ENCODE measurements at places on chromosomes 6 and 20. TPM values are rescaled to one million over a fixed set of nuclear protein-coding genes. Genes with fewer than 3 reads are reported as not detected.

Gene HDGFL1
- total RNA-seq: not detected

Gene DACT2
- not detected for total RNA-seq

Gene HLA-DPB1
- 20.8 TPM for total RNA-seq

GRCh38 chr20:62063315-62063980, 2.2 kb downstream of the TAF4 start:
- H3K36me3 ChIP-seq: no peaks in the 10 kb centered on the region
- no peak for DNase-seq
- H3K4me1 ChIP-seq: peaks cover 44% of the 10 kb centered on the region
- H3K27me3 ChIP-seq: no peaks in the 10 kb centered on the region
- H3K27ac ChIP-seq: no peak overlapping the region
- H3K4me3 ChIP-seq: no peak overlapping the region

GRCh38 chr6:155881826-155882526, 426.3 kb upstream of the NOX3 start:
- no peak for DNase-seq
- H3K27ac ChIP-seq: no peak overlapping the region
- no peaks in the 10 kb centered on the region for H3K27me3 ChIP-seq
- H3K36me3 ChIP-seq: no peaks in the 10 kb centered on the region

DNA sequence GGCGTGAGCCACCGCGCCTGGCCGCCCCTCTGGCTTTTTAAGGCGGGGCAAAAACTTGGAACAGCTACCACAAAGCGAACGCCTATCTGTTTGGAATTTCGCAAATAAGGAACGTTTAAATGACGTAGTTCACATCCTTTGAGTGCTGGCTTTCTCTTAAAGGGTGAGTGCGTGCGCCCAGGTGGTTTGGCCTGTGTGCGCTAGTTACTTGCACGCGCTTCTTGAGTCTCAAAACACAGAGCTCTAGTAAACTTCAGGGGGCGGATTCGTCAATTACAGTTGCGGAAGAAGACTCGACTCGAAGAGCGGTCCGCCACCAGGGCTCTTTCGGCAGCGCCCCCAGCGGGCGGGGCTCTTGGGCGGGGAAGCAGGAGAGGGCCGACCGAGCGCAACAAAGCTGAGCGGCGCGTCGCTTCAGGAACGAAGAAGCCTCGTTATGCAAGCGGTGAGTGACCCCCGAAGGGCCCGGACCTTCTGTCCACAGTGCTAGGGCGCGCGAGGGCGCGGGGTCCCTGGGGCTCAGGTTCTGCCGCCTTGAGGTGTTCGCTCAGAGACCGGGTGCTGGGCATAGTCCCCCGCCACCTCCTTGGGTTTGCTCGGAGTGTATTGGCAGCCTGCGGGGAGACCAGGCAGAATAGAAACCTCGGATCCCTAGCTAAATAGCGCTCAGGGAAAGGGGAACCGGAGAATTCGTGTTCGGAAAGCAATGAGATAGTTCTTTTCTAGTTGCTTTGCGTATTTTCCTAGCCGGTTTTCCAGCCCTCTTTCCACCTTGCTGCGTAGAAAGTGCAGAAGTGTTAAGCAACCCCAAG, at the start of gene SYCP2L:
SYCP2L (plus strand) TSS at position 362 of the 812 bp plus-strand sequence; CDS start at position 437, 75 bp downstream.
- H3K27me3 ChIP-seq: peaks cover 5% of the 10 kb centered on the region
- H3K4me3 ChIP-seq: no peak within 1 kb of the TSS
- DNase-seq: peak; percentile 1
- no peaks in the 10 kb centered on the region for H3K4me1 ChIP-seq

- no peak overlapping the region for H3K27ac ChIP-seq
- no peaks in the 10 kb centered on the region for H3K27me3 ChIP-seq
- DNase-seq: no peak
- H3K36me3 ChIP-seq: no peaks in the 10 kb centered on the region
Observed at GRCh38 chr6:135251498-135252441, 70.7 kb downstream of the MYB start.

DNA sequence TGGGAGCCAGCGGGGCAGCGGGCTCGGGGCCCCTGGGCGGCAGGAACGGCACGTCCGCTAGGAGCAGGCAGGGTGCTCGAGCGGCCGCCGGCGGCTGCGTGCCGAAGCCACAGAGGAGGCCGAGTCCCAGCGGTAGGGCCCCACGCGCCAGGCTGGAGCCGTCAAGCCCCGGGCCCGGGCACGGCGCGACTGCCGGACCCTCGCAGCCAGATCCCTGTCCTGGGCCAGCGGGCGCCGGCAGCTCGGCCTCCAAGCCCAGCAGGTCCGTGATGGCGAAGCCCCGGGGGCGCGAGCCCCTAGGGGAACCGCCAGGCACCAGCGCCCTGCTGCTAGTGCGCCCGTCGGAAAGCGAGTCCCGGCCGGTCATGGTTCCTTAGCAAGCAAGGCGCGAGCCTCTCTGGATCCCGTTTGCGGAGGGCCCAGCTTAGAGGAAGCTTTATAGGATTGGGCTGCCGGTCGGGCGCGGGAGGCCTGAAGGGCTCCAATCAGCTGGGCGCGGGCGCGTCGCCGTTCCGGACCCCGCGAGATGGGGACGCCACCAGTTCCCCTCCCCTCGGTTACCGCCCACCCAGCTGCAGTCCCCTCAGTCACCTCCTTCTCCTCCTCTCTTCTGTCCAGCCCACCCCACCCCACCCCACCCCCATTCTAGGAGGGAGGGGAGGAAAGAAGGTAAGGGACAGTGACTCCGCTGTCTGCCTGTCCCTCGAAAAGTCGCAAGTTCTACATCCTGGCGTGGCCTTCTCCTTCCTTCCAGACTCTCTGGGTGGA, at the start of gene VSX1:
VSX1 (minus strand) TSS at position 412 of the 768 bp plus-strand sequence; CDS start at position 367, 45 bp downstream.
- no peak for DNase-seq
- no peak within 1 kb of the TSS for H3K4me3 ChIP-seq
- no peak within 1 kb of the TSS for H3K27ac ChIP-seq

GRCh38 chr6:85828973-85829372, 186.3 kb upstream of the SYNCRIP start:
- H3K36me3 ChIP-seq: no peaks in the 10 kb centered on the region
- H3K27ac ChIP-seq: no peak overlapping the region
- no peak overlapping the region for H3K4me3 ChIP-seq

DNA sequence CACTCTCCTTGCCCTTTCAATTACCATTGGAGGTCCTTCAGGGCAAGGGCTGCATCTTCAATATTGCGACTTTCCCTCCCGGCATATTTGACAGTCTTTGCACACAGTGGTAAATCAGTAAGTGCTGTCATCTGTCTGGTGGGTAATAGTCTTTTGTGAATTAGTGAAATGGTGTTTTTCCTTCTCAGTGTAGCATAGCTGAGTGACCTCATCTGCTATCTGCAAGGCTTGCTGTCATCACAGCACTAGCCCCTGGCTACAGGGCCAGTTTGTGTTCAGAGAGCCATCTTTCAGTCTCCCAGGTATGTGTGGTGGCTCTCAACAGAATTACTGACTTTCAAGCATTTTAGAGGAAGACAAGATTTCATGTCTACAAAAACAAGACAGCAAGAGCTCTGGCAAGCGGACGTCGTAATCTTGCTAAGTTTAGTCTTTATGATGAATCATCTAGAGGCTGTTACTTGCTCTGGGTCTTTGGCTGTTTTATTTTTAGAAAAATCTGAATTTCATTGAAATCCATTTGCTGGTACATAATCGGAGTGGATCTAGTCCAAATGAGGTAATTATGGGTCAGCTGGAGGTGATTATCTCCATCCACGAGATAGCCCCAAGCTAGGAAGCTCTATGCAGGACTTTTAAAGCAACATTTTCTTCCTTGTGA, 528.9 kb downstream of the EPM2A start:
- no peaks in the 10 kb centered on the region for H3K4me1 ChIP-seq
- no peak overlapping the region for H3K27ac ChIP-seq
- H3K4me3 ChIP-seq: no peak overlapping the region
- peaks cover 5% of the 10 kb centered on the region for H3K27me3 ChIP-seq
